NCI-H774 (cell line): ENCODE measurements at places on chromosomes 2 and 18.
A peak's percentile ranks its signal among the peaks of the same experiment; 100 is the strongest.

DNA sequence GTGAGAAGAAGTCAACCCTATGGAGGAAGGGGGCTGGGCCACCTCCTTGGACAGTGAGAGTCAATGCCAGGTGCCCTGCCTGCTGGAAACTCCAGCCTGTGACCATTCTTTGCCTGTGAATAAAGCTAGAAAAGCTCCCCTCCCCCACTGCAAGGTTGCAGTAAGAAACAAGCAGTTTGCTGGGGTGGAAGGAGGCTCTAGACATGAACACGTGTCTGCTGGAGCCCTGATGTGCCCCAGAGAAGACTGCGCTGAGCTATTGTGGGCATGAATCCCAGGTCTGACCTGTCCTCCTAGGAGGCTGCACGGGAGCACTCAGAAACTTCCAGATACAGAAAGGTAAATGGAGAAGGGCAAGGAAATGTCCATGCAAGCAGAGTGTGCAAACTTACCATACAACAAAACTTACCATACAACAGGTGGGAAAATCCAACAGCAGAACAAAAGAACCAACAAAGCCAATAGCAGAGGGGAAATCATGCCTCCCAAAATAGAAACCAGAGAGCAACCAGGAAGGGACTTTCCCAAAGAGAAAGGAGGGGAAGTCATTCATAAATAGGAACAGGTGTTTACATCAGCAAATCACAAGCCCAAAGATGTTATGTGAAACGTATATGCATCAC lies 278.7 kb downstream of the BCL2 start:
- DNase-seq: peak; percentile 17

DNA sequence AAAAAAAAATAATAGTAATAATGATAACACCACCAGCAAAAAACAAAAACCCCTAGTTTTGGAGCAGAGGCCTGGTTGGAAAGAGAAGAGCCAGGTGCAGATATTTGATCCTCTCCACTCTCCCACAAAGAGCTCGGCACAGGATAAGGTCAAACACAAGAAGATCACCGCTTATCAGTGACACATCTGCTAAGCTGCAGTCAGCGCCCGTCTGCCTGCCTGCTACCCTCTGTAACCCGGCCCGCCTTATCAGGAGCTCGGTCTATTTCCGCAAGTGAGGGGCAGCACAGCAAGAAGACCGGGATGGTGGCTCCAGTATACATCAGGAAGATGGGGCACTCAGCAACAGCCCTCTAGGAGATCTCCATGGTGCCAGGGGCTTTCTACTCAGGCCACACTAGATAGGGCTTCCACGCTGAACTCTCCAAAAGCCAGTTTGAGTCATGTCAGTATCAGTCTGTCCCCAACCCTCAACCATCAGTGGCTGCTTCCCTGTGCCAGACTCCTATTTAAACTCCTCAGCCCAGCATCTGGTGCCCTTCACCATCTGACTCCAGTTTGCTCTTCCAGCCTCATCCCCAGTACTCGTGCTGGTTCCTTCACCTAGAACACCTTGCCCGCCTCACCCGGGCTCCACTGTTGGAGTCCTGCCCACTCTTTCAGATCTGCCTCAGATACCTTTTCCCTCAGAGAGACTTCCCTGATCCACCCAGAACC lies 67.3 kb upstream of the PPP1CB start:
- DNase-seq: no peak

GRCh38 chr2:164621764-164622105 lies 453 bp upstream of the GRB14 start:
- no peak for DNase-seq

DNA sequence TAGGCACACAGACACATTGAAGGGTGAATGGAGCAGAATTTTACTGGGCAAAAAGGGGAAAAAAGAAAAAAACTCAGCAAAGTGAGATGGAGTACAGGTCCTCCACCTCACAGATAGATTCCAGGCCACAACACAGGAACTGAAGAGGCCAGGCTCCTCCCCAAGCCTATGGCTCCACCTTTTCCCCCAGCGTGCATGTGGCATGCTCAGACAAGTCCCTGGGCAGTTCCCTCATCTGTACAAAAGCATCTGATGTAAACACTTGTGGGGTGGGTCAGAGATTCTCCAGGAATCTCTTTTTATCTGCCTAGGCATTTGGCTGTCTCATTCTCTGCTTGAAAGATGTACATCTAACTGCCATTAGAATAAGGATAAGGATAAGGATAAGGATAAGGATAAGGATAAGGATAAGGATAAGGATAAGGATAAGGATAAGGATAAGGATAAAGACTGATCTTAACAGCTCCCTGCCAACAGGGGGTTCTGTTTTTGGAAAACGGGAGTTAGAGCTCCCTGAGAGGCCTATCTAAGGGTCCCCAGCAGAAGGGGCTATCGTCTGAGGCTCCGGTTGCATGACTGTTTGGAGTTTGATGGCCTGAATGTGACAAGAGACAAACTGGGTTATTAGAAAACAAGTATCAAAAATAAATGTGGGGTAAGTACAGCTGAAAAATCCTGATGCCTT lies 17.2 kb upstream of the ASXL3 start:
- no peak for DNase-seq

- no peak for DNase-seq
These were observed 30.1 kb upstream of the CCL20 start for GRCh38 chr2:227783404-227784138.

DNA sequence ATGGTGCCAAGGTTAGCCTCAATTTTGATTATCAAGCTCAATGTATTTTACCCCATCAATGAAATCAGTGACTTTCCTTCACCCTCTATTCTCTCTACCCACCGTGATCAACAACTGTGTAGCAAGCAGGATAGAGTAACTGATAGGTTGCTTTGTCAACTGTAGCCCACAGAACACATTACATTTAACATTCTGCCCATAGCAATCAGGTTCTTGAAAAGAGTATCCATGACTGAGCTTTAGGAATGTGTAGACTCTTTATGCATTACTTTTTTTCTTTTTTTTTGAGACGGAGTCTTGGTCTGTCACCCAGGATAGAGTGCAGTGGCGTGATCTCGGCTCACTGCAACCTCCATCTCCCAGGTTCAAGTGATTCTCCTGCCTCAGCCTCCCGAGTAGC lies 19.8 kb upstream of the VWA3B start:
- no peak for DNase-seq

GRCh38 chr2:85164145-85164569 lies 31.0 kb downstream of the TCF7L1 start:
- no peak for DNase-seq

GRCh38 chr2:71990122-71990521 lies 157.5 kb downstream of the CYP26B1 start:
- DNase-seq: no peak

DNA sequence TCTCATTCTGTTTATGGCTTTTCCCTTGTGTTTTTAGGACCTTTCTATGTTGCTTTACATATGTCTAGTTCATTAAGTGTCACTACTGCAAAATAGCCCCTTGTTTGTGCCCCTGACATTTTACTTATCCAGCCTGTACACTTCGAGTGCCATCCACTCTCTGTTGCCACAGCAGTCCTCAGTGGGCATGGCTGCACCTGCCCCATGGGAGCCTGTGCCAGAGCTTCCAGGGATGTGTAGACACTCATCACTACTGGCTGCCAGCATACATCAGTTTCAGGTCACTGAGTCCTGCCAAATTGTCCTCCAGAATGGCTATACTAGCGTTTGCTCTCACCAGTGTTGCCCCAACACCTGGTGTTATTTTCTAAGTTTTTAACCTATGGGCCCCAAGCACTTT lies 80.4 kb downstream of the ARMC9 start:
- DNase-seq: no peak

DNA sequence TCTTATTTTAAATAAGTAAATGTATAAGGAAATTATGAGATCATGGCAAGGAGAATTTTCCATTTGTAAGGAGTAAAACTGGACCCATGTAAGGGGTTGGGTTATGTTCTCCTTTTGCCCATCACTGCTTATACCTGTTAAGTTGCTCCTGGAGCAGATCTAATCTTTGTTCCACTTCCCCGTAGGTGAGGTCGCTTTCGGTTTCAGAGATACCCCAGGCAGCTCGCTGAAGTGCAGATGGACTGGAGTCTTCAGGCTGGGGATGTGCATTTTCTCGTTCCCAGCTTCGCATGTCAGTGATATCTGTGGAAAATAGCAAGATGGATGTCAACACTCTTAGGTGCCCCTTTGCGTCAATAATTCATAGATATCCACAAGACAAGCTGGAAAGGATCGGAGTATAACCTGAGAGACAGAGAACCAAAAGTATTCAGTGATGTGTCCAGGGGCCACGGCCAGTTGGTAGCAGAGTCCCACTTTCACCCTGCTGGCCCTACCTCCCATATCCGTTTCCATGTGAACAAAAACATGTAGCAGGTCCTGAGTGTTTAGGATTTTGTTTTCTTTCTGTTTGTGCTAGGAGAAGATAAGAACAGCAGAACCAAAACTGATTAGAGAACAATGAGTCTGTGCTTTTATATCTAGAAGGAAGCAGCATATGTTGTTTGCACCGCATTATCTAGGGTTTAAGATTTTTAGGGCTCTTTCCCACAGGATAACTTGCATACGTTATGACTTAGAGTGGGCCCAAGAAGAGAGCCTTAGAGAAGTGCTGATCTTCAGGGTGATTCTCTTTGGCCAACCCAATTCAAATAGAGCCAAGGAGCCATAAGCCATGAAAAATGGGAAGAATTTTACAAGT lies 36.0 kb downstream of the GCA start:
- DNase-seq: no peak

GRCh38 chr2:232367591-232368233 lies 10.8 kb upstream of the ALPP start:
- DNase-seq: no peak

DNA sequence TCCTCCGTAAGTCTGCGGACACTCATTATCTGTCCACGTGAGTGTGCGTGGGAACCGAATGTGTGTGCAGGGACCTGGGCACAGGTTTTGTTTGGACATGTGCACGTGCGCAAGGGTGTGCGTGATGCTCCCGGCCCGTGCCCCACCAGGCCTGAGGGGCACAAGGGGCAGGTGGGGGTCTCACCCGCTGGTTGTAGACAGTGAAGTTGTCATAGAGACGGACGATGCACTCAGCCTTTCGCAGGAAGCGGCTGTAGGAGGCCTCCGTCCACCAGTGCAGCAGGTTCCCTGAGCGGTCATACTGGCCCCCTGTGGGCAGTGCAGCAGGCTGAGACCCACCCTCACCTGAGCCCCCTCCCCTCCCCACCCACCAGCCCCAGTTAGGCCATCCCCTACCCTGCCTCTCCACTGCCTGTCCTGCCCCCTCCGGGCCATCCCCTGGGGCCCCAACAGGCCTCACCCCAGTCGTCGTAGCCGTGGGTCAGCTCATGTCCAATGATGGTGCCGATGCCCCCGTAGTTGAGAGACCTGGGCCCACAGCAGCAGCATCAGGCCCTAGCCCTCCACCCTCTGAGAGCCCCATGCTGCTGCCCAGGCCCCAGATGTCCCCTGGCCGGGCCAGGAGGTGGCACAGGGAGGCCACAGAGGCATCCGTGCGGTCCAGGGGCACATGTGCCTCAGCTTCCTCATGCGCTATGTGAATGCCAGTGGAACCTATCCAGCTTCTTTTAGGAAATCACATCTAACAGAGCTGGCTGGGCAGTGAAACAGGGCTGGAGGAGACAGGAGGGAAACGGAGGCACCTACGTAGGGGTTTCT lies 6.1 kb downstream of the ECEL1 start:
- no peak for DNase-seq

GRCh38 chr2:79428745-79429144 lies 84.1 kb upstream of the CTNNA2 start:
- no peak for DNase-seq

DNA sequence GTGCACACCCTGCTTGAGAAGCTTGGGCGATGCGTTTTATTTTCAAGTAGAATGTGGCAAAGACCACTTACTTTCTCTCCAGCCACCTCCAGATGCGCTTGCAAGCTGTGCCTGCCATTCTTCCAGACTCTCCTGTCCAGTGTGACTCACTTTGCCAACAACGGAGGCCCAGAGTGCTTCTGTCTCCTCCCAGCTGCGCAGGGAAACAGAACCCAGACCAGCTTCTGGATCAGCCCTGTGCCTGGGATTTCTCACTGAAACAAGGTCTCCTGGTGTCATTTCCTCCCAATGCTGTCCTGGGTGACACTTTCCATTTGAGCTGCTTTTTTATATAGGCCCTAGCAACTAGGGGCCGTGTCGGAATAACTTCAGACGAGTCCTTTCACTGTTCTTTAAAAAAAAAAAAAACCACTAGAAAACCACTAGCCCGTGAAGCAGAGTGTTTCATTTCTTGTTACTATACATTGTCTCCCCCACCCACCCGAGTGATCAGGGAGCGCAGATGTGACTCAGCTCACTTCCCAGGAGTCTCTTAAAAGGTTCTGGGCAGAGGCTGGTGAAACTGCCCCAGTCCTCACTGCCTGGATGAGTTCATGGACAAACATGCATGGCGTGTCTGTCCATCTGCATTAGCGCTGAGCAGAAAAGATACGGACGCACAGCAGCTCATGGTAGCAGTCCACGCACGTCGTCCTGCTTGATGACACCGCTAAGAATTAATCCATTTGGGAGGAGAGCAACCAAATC lies 25.3 kb upstream of the RPL31 start:
- DNase-seq: no peak

GRCh38 chr2:179097131-179097530 lies 47.2 kb upstream of the CCDC141 start:
- no peak for DNase-seq

- DNase-seq: no peak
These were observed 18.1 kb downstream of the BCL2 start for GRCh38 chr18:63301434-63301833.

DNA sequence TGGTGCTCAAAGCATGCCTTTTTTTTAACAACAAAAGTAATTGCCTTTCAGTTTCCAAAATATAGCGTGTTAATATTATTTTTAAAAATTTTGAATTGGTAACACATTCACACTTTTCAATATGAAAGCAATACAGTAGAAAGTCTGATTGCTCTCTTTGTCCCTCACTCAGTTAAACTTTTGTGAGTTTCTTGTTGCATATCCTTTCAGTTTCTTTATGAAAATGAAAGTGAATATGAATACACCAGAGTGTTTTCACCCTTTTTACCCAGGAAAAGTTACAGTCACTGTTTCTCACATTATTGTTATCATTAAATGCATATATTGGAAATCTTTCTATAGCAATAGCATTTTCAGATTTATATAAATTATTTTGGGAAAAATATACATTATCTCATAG lies 377.4 kb upstream of the CRIM1 start:
- no peak for DNase-seq

GRCh38 chr2:43419876-43420275 lies 176.0 kb downstream of the THADA start:
- no peak for DNase-seq

- DNase-seq: no peak
These were observed 358.7 kb upstream of the TFPI start for GRCh38 chr2:187912950-187913349.

DNA sequence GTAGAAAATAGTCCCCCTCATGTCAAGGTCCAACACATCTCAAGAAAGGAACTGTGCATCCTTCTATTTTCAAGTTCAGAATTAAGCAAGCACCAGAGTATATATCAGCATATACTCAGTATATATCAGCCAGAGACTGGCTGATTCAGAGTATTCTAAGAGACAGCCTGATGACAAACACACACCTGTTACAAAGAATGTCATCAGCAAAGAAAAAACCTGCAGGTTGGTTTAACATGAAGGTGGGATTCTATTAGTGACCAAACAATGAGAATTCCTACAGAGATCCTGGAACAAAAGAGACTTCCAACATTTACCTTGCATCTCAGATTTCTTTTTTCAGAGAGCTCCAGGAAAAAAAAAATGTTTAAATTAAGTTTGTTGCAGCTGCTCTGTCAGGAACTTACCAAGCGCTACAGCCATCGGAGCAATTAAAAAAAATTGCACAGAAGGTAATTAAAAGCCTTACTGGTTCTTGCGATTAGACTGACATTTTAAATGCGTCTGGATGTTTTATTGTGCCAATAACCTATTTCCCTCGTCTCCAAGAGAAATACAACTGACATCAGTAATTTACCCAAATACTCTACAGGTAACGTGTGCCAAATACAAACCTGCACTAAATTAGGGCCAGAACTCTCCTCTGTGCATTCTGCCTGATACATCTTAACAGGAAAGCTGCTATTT lies 218.1 kb downstream of the HNMT start:
- no peak for DNase-seq
